ENCODE measurements at places on chromosomes 4 and X. TPM values are rescaled to one million over a fixed set of nuclear protein-coding genes. Genes with fewer than 3 reads are reported as not detected.

DNA sequence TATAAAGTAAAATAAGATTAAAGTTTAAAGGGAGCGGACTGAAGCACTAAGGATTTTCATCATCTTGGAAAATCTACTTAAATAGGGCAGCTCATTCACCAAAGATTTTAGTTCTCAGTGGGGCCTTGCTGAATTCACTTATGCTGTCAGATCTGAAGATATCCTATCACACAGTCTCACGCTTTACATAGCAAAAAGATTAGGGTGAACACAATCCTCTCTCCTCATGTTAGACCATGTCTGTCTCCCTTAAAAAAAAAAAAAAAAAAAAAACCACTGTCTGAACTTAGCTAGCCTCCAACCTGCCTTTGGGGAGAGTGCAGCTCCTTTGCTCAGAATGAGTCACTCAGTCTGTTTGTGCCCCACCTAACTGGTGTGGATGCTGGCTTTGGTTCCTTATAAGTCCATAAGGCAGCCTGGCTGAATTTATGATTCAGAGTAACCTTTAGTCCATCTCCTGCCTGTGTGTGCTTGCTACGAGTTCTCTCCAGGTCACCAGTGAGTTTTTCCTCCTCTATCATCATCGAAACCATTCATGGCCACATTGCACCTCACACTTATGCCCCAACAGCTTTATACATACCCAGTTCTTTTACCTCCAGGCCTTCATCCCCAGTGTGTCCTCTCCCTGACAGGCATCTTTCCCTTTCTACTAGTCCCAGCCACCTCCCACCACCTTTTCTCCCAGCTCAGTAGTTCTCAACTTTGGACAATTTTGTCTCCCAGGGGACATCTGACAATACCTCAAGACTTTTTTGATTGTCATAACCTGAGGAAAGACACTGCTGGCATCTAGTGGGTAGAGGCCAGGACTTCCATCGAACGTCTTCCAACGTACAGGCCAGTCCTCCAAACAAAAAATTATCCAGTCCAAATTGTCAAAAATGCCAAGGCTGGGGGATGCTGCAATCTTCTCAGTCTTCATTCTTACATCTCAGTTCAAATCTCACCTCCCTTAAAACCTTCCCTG lies 220.7 kb upstream of the EMCN start:
- H3K4me1 ChIP-seq: no peaks in the 10 kb centered on the region
- H3K27me3 ChIP-seq: peaks cover 1% of the 10 kb centered on the region
- H3K27ac ChIP-seq: no peak overlapping the region
- no peaks in the 10 kb centered on the region for H3K36me3 ChIP-seq

- DNase-seq: no peak
- no peaks in the 10 kb centered on the region for H3K36me3 ChIP-seq
- no peak overlapping the region for H3K4me3 ChIP-seq
- H3K27ac ChIP-seq: no peak overlapping the region
These were observed 15.8 kb downstream of the TRPC5 start for GRCh38 chrX:112066813-112067212.

The PARM1 gene
- total RNA-seq: not detected

- H3K4me1 ChIP-seq: no peaks in the 10 kb centered on the region
- H3K4me3 ChIP-seq: no peak overlapping the region
- H3K27me3 ChIP-seq: peaks cover 4% of the 10 kb centered on the region
- H3K27ac ChIP-seq: no peak overlapping the region
- no peaks in the 10 kb centered on the region for H3K36me3 ChIP-seq
These were observed 173.5 kb downstream of the ANK2 start for GRCh38 chr4:113223001-113223400.

DNA sequence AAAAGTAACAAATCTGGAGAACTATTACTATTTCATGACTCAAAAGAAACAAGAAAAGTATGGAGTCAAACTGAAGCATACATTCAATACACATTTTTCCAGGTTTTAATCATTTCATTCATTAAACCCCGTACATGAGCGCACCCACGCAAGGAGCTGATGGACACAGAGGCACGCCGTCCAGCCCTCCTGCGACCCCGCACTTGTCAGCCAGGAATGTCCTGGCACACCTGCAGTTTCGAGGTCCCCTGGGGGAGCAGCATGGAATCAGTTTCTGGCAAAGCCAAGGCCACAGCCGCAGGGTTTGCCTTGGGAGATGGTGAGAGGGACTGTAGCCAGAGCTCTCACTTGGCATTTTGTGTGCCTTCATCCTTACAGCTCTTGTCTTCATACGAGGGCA lies 12.8 kb upstream of the SLC2A9 start:
- H3K27ac ChIP-seq: no peak overlapping the region
- H3K27me3 ChIP-seq: peaks cover 3% of the 10 kb centered on the region
- no peak overlapping the region for H3K4me3 ChIP-seq
- DNase-seq: no peak

The ABRAXAS1 gene
- total RNA-seq: 11.3 TPM

The CT45A2 gene
- not detected for total RNA-seq

DNA sequence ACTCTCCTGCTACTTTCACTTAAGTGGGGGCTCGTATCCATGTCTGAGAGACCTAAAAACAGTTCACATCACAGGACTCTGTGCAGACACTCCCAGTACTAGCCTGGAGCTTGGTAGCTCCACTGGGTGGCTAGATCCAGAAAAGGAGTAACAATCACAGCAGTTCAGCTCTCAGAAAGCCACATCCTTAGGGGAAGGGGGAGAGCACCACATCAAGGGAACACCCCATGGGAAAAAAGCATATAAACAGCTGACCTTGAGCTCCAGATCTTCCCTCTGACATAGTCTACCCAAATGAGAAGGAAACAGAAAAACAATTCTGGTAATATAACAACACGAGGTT lies 175.8 kb downstream of the FAM13A start:
- no peaks in the 10 kb centered on the region for H3K36me3 ChIP-seq
- H3K27ac ChIP-seq: no peak overlapping the region
- H3K27me3 ChIP-seq: peaks cover 3% of the 10 kb centered on the region

DNA sequence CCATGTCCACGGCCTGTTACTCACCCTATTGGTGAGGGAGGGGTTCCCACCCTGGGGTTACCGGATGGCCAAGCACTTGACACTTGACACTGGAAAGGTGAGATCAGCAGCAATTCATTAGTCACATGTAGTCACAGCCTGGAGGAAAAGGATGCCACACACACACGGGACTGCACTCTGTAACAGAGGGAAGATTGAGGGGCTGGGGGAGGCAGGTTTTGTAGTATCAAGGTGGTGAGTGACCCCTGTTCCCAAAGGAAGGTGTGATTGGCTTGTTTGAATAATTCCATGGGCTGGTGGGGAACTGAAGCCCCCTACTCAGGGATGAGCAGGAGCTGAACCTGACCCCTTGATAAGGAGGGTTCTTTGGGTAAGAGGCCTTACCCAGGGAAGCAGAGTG lies 96.0 kb upstream of the HELT start:
- H3K4me1 ChIP-seq: peaks cover 5% of the 10 kb centered on the region
- peaks cover 5% of the 10 kb centered on the region for H3K27me3 ChIP-seq
- H3K27ac ChIP-seq: no peak overlapping the region

DNA sequence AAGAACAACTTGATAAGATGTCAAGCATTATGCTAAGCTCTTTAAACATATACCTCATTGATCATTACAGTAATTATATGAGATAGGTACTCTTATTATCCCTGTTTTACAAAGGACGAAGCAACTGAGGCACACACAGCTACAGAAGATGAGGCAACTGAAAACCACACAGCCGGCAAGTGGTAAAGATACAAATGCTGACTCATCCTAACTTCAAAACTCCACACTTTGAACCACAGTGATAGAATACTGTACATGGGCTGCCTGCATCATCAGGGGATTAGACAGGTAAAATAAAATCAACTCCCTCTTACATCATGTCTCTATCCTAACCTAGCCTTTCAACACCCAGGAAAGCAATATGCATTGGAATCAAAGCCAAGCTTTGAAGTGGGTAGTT lies 47.8 kb downstream of the LHFPL1 start:
- H3K27me3 ChIP-seq: peaks cover 3% of the 10 kb centered on the region
- no peak overlapping the region for H3K4me3 ChIP-seq
- H3K27ac ChIP-seq: no peak overlapping the region
- no peaks in the 10 kb centered on the region for H3K36me3 ChIP-seq
- no peaks in the 10 kb centered on the region for H3K4me1 ChIP-seq
- no peak for DNase-seq

DNA sequence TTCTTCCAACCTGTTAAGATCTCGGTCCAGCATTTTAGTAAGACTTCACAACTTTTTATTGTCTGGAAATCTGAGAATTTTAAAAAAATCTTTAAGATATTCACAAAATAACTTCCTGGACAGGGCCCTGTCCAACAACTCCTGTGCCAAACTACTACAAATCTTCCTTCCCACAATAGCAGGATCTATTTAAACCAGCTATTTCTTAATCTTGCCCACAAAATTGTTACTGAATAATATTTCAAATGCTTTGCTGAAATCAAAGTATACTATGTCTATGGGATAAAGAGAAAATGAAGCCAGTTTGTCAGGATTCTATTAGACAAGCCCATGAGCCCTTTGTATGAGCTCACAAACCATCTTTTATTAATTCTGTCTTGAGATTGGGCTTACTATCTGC lies 104.1 kb upstream of the DDIT4L start:
- peaks cover 6% of the 10 kb centered on the region for H3K27me3 ChIP-seq
- no peak overlapping the region for H3K4me3 ChIP-seq
- no peak for DNase-seq
- H3K27ac ChIP-seq: no peak overlapping the region
- H3K36me3 ChIP-seq: no peaks in the 10 kb centered on the region

- DNase-seq: no peak
- H3K27ac ChIP-seq: no peak overlapping the region
- H3K27me3 ChIP-seq: no peaks in the 10 kb centered on the region
- no peak overlapping the region for H3K4me3 ChIP-seq
- peaks cover 52% of the 10 kb centered on the region for H3K4me1 ChIP-seq
These were observed 12.5 kb upstream of the ART3 start for GRCh38 chr4:76061982-76062381.

GRCh38 chrX:88425739-88426138 lies 321.3 kb upstream of the CPXCR1 start:
- no peaks in the 10 kb centered on the region for H3K4me1 ChIP-seq
- no peak for DNase-seq
- H3K36me3 ChIP-seq: no peaks in the 10 kb centered on the region
- no peaks in the 10 kb centered on the region for H3K27me3 ChIP-seq
- no peak overlapping the region for H3K4me3 ChIP-seq
- H3K27ac ChIP-seq: no peak overlapping the region

GRCh38 chr4:174056959-174057358 lies 226.5 kb downstream of the FBXO8 start:
- no peak overlapping the region for H3K4me3 ChIP-seq
- H3K4me1 ChIP-seq: no peaks in the 10 kb centered on the region
- H3K36me3 ChIP-seq: no peaks in the 10 kb centered on the region
- no peak overlapping the region for H3K27ac ChIP-seq
- DNase-seq: no peak

The AFP gene
- not detected for total RNA-seq

- H3K27ac ChIP-seq: no peak overlapping the region
- no peaks in the 10 kb centered on the region for H3K4me1 ChIP-seq
- no peaks in the 10 kb centered on the region for H3K36me3 ChIP-seq
- no peak for DNase-seq
These were observed 27.7 kb downstream of the FNIP2 start for GRCh38 chr4:158796370-158797140.

The MAGEA10 gene
- not detected for total RNA-seq

The GAGE12J gene
- not detected for total RNA-seq

DNA sequence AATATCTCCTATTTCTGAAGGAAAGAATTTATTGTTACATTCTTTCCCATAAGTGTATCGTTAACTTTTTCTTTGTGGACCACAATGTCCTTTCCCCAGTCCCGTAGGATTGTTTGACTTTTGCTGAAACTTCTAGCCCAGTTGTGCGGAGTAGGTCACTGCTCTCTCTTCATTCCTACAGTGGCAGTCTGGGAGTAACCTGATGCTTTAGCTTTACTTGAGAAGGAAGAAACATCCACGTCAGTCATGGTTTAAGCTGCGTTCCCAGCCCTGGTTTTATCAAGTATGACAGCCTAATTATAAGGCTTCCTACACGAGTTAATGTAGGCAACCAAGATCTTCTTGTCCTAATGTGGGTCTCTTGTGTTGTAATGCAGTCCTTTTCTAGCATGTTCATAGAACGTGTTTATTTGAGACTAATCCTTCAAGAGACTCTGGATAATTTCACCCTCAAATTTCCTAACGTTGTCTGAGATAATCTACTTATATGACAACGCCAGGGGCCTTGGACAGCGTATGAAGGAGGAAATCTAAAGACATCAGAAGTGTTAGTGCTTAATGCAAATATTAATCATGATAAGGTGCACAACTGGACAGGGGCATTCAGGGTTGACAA lies 40.8 kb upstream of the GRPR start:
- no peaks in the 10 kb centered on the region for H3K27me3 ChIP-seq
- no peak overlapping the region for H3K27ac ChIP-seq
- H3K4me3 ChIP-seq: no peak overlapping the region
- no peaks in the 10 kb centered on the region for H3K36me3 ChIP-seq
- DNase-seq: no peak
- no peaks in the 10 kb centered on the region for H3K4me1 ChIP-seq

The ODAPH gene
- total RNA-seq: 0.54 TPM

DNA sequence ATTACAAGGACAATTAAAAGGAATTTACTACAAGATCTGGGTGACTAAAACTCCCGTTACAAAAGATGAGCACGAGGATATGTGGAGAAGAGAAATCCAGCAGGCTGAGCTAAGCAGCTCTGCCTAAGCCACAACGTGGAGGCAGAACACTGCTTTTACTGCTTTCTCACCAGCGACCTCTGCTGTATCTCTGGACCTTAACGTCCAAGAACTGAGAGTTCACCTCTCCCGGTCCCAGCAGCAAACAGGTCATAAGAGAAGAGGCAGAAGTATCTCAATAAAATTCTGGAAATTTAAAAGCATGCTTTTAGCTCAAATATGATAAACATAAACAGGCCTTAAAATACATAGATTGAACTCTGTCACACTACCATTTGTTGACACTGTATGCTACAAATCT lies 81.0 kb downstream of the ADGRA3 start:
- no peak overlapping the region for H3K27ac ChIP-seq
- H3K4me1 ChIP-seq: no peaks in the 10 kb centered on the region
- no peaks in the 10 kb centered on the region for H3K27me3 ChIP-seq
- DNase-seq: no peak
- no peak overlapping the region for H3K4me3 ChIP-seq
- peaks cover 3% of the 10 kb centered on the region for H3K36me3 ChIP-seq

DNA sequence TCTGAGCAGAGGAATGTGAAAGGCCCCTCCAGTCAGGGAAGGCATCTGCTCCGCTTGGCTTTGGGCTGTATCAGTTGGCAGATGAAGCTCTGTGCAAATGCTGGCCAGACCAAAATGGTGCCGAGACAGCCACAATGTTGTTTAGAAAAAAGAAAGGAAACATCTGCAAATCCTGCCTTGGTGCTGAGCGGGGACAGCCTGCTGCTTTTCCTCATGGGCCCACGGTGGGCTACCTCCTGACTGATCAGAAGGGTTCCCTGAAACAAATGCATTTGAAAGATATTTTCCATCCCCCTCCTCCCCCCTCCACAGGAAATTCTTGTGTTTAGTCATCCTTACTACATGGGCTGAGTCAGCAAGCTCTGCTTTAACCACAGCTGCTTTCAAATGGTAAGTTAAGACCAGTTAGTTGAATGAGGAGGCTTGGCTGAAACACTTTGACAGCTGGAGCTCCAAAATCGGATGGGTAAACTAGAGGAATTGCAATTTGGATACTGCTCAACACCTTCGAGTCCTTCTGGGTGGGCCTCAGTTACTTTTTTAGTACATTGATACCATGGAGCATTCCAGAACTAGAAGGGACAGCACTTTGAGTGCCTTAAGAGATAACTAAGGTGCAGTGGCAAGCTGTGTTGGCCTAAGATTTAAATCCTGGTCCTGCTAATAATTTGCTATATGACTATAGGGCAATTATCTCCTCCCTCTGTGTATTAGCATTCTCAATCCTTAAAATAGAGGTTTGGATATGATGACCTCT lies 36.0 kb downstream of the PLAC1 start:
- peak; percentile 6 for DNase-seq
- H3K4me3 ChIP-seq: no peak overlapping the region
- H3K27ac ChIP-seq: peak overlapping the region; percentile 34
- peaks cover 27% of the 10 kb centered on the region for H3K4me1 ChIP-seq
- H3K36me3 ChIP-seq: no peaks in the 10 kb centered on the region

Data from activated T-helper 1 cell treated with anti-CD3 and anti-CD28 coated beads, Interleukin-12 subunit alpha, Interleukin-12 subunit beta, Interleukin-2, Interleukin-4 antibody, amounts not matched to agents 30 ng/mL and 10 ng/mL and 1 ng/mL, durations not matched to agents 14 hours and 24 hours and 36 hours (primary cell).